ENCODE measurements at places on chromosomes 16 and 17.

- no peak for DNase-seq
These were observed 125.2 kb downstream of the CDH11 start for GRCh38 chr16:64996641-64997040.

DNA sequence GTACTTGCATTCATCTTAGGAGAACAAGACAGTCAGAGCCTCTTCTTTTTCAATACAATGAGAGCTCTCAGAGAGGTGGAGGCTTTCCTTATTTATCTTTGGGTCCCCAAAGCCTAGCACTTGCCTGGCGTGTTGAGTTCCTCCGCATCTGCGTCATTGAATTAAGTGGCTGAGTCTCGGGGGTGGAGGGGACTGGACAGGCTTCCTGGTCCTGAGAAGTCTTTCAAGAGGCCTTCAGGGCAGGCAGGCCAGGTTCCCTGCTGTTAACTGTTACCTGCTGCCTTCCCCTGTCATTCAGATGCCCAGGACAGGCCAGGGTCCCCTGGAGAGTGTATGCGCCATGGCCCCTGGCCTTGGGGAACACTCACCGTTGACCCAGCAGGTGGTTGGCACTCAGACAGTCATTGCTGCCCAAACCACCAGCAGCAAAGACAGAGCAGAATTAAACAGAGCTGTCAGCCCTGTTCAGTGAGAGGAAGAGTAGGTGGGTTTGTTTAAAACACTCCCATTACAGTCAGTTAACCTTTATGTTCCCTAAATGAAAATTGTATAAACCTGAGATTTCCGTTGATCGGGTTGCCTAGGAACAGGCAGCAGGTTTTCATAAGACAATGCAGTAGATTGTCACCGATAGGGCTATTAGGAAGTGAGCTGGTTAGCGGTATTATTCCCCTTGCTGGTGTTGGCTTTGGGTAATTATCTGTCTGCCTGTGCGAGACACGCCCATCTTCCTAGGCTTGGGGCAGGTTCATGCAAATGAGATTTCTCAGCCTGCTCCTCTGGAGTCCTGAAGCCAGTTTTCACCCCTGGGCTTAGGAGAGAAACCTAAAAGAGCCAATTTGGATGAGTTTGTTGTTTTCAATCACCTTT, 132.7 kb downstream of the CCDC182 start:
- no peak for DNase-seq

GRCh38 chr17:17893801-17894644, 57.2 kb upstream of the SREBF1 start:
- no peak for DNase-seq

DNA sequence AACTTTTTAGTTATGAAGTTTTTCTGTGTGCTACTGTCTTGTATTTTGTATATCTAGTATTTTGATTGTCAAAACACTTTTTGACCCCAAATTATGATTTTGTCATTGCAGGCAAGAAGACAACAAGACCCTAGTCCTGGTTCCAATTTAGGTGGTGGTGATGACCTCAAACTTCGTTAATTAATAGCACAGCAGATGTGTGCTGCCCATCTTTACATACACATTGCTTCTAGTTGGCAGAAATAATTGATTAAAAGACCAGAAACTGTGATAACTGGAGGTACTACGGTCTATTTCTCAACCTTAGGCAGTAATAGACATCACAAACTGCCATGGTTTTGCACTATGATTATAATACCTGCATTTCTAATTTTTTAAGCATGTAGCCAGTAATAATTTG, 11.1 kb upstream of the PHAF1 start:
- DNase-seq: no peak

DNA sequence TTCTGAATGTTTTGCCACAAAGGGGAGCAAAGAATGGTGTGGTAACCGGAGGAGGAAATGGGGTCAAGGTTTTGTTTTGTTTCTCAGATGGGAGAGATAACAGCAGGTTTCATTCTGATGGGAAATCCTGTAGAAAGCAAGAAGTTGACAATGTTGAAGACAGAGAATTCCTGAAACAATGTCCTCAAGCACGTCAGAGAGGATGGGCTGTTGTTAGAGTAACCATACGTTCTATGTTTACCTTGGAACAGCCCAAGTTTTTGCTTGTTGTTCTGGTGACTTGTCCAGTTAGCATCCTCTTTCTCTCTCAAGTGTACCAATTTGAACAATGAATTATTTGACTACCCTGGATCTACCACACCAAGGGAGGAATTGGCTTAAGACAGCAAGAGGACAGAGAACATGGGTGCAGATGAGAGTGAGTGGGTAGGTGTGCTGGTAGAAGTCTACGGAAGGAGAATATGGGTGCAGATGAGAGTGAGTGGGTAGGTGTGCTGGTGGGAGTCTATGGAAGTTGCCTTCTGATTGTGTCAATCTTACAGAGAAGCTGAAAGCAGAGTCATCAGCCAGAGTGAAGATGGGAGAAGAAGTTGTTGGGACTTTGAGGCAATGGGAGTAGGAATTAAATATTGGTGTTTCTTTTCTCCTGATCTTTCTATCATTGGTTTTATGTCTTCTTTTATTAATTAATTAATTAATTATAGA, 14.8 kb upstream of the NSRP1 start:
- no peak for DNase-seq

- no peak for DNase-seq
These were observed 11.9 kb downstream of the ZNF629 start for GRCh38 chr16:30775131-30775391.
